ENCODE measurements at places on chromosomes 12 and 14. TPM values are rescaled to one million over a fixed set of nuclear protein-coding genes. Genes with fewer than 3 reads are reported as not detected.

- no peak for DNase-seq
These were observed 49.5 kb downstream of the PRMT8 start for GRCh38 chr12:3540387-3540990.

GRCh38 chr12:98188650-98189077 is 326.7 kb upstream of the TMPO start:
- DNase-seq = no peak

DNA sequence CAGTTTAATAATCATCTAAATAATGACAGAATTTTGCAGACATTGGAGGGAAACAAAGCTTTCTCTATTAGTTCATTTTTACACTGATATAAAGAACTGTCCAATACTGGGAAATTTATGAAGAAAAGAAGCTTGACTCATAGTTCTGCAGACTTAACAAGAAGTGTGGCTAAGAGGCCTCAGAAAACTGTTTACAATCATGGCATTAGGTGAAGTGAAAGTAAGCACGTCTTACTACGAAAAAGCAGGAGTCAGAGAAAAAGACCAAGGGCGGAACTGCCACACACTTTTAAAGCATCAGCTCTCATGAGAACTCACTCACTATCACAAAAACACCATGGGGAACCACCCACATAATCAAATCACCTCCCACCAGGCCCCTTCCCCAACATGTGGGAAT is 804.4 kb downstream of the FLRT2 start:
- DNase-seq = no peak

Gene IL26
- total RNA-seq = not detected

- DNase-seq = no peak
These were observed 38.0 kb downstream of the CCDC85C start for GRCh38 chr14:99566009-99566389.

Measured in Right ventricle myocardium inferior (tissue), 1 donor.